ENCODE measurements at places on chromosomes 2 and 18. TPM values are rescaled to one million over a fixed set of nuclear protein-coding genes. Genes with fewer than 3 reads are reported as not detected.
A peak's percentile ranks its signal among the peaks of the same experiment; 100 is the strongest.

Gene MRPL33
- 33.6 TPM for total RNA-seq

Gene RAB31
- 3.0 TPM for total RNA-seq

Gene LIMS3
- 0.30 TPM for total RNA-seq

Gene DNER
- not detected for total RNA-seq

Gene MALT1
- 16.0 TPM for total RNA-seq

Gene RAX
- not detected for total RNA-seq

DNA sequence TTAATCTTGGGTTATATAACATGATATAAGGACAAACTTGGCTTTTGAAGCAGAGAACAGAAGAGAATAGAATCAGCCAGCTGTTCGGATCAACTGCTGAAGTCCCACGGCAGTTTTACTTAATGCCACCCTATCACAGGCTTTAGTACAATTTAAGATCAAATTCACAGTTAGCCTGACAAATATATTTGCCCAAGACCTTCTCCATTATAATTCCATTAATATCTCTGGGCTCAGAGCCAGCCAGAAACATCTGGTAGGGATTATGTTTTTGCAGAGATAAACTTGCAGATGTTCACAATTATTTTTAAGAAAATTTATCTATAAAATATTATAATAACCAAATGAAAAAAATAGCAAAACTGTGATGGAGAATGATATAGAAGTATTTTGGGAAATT, 381.4 kb downstream of the RAD51AP2 start:
- H3K4me1 ChIP-seq, result no peaks in the 10 kb centered on the region
- no peak overlapping the region for H3K27ac ChIP-seq
- no peak overlapping the region for H3K4me3 ChIP-seq
- H3K36me3 ChIP-seq, result no peaks in the 10 kb centered on the region
- no peaks in the 10 kb centered on the region for H3K27me3 ChIP-seq
- no peak for DNase-seq

DNA sequence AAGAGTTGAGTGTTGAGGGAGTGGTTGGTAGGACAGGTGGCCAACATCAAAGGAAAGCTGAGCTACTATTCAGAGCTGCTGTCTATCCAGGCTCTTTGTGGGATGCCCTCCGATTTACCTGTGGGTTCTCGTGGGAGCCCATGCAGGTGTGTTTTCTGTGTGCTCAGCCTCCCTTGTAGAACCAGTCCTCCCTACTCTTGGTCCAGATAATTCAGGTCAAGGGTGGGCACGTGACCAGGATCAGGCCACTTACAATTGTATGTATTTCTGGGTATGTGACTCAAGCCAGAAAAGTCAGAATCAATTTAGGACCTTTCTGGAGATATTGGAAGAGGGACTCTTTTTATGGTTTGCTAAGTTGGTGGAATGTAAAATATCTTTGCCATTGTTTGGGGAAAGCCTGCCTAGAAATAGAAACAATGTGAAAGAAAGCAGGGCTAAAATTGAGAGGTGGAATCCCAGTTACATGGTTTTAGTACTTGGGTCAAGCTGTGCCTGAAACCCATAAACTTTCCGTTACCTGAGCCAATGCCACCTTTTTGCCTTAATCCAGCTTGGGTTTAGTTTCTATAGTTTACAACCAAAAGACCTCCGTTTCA, 93.2 kb downstream of the PDCL3 start:
- H3K4me3 ChIP-seq, result no peak overlapping the region
- no peaks in the 10 kb centered on the region for H3K27me3 ChIP-seq
- no peak overlapping the region for H3K27ac ChIP-seq
- H3K4me1 ChIP-seq, result no peaks in the 10 kb centered on the region
- H3K36me3 ChIP-seq, result no peaks in the 10 kb centered on the region

DNA sequence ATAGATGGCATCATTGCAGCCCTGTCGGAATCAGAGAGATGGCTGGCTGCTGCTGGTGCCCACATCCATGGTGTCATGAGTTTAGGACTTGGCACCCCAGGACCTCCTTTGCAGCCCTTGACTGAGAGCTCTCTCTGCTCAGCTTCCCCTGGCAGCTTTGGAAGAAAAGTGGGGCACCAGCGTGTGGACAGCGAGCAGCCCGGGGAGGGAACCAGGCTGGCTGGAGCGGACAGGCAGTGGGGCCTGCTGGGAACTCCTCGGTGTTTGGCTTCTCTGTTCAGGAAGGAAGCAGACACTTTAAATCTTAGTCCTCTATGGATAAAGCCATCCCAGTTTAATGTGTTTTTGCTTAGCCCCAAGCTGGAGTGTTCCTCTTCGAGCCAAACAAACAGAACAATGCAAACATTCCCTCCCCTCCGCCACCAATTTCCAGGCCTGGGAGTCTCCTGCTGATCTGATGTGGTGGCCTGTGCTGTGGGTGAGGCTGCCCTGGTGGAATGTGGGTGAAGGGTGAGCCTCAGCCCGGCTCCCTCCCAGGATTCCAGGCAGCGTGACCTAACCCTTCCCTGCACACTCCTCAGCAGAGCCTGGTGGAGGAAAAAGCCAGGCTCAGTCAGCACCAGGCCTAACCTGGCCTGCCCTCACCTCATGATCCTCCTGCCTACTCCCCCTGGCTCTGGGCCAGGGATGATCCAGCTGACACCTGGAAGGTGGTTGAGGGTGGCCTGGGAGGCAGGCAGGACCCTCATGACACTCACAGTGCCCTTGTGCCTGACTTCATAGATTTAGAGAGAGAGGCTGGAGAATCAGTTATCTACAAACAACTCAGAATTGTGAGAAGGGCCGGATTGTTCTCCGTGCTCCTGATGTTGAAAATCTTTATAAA, 21.6 kb upstream of the ITGB6 start:
- H3K36me3 ChIP-seq, result no peaks in the 10 kb centered on the region
- no peaks in the 10 kb centered on the region for H3K27me3 ChIP-seq
- H3K27ac ChIP-seq, result no peak overlapping the region
- H3K4me3 ChIP-seq, result no peak overlapping the region
- peak; percentile 62 for DNase-seq

DNA sequence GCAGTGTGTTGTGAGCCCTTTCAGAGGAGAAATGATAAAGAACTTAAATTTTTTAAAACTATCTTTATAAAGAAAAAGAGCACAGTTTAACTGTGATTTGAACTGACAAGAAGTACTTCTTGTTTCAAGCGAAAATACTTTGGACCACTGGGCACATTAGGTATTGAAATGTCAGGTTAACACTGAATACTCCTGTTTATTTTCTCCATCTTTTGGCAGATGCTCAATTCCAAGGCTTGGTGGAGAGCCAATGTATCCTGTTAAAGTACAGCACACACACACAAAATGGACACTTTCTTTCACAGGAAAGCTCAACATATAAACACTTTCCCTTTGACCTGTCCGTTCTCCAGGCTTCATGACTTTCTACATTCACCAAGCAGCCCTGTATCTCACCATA, 32.6 kb upstream of the SP3 start:
- peaks cover 24% of the 10 kb centered on the region for H3K4me1 ChIP-seq
- H3K4me3 ChIP-seq, result no peak overlapping the region
- no peaks in the 10 kb centered on the region for H3K27me3 ChIP-seq
- H3K27ac ChIP-seq, result peak overlapping the region; percentile 54
- H3K36me3 ChIP-seq, result no peaks in the 10 kb centered on the region
- DNase-seq, result peak; percentile 78

- no peaks in the 10 kb centered on the region for H3K36me3 ChIP-seq
- H3K4me3 ChIP-seq, result no peak overlapping the region
- no peak overlapping the region for H3K27ac ChIP-seq
- DNase-seq, result no peak
- H3K27me3 ChIP-seq, result no peaks in the 10 kb centered on the region
Observed at GRCh38 chr2:196066291-196067087, 2.1 kb downstream of the DNAH7 start.

- H3K36me3 ChIP-seq, result no peaks in the 10 kb centered on the region
- no peak for DNase-seq
- peak overlapping the region; percentile 46 for H3K4me3 ChIP-seq
Observed at GRCh38 chr18:12308386-12309100, 502 bp downstream of the TUBB6 start.

- no peaks in the 10 kb centered on the region for H3K4me1 ChIP-seq
- DNase-seq, result peak; percentile 83
- H3K36me3 ChIP-seq, result no peaks in the 10 kb centered on the region
- peak within 1 kb of the TSS; percentile 74 for H3K27ac ChIP-seq
- peak within 1 kb of the TSS; percentile 74 for H3K4me3 ChIP-seq
Observed at GRCh38 chr18:28176948-28177827, at the start of gene CDH2. Gene CDH2 (minus strand): TSS chr18:28177130. CDS start chr18:28177022, 108 bp downstream.

DNA sequence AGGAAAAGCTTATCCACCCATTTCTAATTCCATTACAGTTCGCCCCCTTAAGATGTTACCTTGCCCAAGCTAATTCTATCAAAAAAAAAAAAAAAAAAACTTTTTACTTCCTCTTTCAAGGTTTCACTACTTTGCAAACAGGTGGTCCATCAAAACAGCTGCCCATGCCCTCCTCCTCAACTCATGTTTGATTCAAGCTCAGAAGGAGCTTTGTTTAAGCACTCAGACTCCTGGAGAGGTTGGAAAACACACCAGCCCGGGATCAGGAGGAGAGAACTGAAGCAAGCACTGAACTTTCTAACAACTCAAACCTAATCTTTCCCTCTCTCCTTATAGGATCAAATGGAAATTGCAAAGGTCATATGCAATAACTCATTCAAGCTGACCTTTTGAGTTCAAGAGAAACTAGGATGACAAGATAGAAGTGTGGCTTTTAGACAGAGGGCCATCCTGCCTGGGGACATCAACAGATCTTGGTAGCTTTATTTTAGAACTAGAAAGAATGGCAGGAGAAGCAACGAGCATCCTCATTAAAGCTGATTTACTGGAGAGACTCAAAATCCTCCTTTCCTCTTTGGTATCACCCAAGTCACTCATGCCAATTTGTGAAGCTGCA, 28.3 kb upstream of the FZD7 start:
- no peaks in the 10 kb centered on the region for H3K4me1 ChIP-seq
- no peak for DNase-seq
- H3K27me3 ChIP-seq, result no peaks in the 10 kb centered on the region
- no peak overlapping the region for H3K27ac ChIP-seq
- no peak overlapping the region for H3K4me3 ChIP-seq
- H3K36me3 ChIP-seq, result no peaks in the 10 kb centered on the region

DNA sequence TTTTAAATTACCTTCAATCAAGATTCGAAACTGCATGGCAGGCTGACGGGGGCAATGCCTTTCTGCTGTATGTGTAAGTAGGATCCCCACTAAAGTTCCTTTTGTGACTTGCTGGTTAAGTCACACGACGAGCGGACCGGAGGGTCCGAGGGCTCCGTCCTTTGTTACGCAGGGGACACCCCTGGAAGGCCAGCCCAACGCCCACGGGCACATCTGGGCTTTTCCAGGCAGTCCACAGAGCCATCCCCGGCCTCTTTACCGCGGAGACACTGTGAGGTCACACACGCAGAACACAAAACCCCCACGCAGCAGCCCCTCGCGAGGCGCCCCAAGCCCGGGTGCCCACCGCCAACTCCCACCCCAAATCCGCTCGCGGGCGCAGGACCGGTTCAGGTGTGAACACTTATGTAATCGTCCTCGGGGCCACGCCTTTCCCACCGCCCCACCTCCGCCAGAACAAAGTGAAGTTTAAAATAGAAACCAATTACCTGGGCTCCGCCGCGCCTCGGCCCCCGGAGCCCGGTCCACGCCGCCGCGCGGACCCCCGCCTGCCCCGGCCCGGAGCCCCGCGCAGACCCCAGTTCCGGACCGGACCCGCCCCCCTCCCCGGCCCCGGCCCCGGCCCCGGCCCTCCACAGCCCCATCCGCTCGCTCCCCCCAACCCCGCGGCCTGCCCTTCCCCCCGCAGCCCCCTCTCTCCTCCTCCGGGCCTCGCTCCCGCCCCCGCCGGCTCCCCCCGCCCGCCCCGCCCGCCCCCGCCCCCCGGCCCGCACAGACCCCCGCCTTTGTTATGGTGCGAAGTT, 4.2 kb downstream of the ZNF516 start:
- H3K4me1 ChIP-seq, result peaks cover 9% of the 10 kb centered on the region
- H3K4me3 ChIP-seq, result peak overlapping the region; percentile 46
- DNase-seq, result peak; percentile 82
- peak overlapping the region; percentile 79 for H3K27ac ChIP-seq
- no peaks in the 10 kb centered on the region for H3K27me3 ChIP-seq
- H3K36me3 ChIP-seq, result no peaks in the 10 kb centered on the region

GRCh38 chr2:203790134-203790852, 77.3 kb upstream of the CTLA4 start:
- DNase-seq, result no peak
- no peaks in the 10 kb centered on the region for H3K36me3 ChIP-seq
- no peaks in the 10 kb centered on the region for H3K27me3 ChIP-seq
- H3K4me3 ChIP-seq, result no peak overlapping the region
- H3K4me1 ChIP-seq, result no peaks in the 10 kb centered on the region

DNA sequence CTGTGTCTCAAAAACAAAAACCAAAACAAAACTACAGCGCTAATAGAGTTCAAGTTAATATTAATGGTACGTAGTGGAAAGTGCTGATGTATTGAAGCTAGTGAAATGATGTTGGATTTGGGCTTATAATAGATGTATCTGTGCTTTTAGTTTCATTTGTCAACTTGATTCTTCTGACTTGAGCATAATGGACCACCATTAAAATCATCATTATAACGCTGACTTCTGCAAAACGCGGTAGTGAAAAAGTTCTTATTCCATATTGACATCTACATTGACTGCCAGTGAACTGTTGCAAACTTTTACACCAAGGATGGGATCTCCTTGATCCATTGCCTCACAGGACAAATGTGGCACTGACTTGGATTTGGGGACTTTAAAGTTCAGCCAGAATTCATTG, 85.0 kb downstream of the LPIN1 start:
- no peaks in the 10 kb centered on the region for H3K36me3 ChIP-seq
- H3K4me1 ChIP-seq, result no peaks in the 10 kb centered on the region
- no peak overlapping the region for H3K27ac ChIP-seq
- no peak overlapping the region for H3K4me3 ChIP-seq

- H3K4me1 ChIP-seq, result no peaks in the 10 kb centered on the region
- peak within 1 kb of the TSS; percentile 69 for H3K27ac ChIP-seq
- DNase-seq, result peak; percentile 63
- H3K27me3 ChIP-seq, result no peaks in the 10 kb centered on the region
- peak within 1 kb of the TSS; percentile 59 for H3K4me3 ChIP-seq
Observed at GRCh38 chr2:102186791-102187495, at the start of gene IL1RL2. Gene IL1RL2 (plus strand): TSS chr2:102187023. CDS start chr2:102187868, 845 bp downstream.

DNA sequence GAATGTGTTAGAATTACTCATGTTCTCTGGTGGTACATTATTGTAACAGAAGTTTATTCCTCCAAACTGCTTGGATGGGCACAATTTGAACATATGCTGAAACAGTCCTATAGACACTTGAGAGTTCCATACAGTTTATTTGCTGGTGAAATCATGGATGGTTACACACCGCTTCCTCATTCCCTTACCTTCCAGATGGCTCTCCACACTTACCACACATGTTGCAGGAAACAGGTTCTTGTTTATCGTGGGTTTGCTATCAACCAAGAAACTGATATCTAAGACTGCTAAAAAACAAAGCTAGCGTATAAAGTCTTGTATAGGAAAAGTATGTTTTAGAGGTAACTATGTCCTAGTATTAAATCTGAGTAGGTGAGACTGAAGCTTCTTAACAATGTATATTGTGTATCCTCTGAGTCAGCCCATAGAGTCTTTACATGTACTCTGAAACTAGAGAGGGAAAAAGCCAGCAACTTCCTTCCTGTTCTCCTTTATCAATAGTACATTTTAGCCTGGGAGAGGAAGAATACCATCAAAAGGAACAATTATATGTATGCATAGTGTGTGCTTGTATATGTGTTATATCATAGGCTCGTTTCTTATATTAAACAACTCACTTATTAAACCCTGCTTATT, 313.1 kb downstream of the PLCL1 start:
- no peak for DNase-seq
- H3K27me3 ChIP-seq, result no peaks in the 10 kb centered on the region
- no peaks in the 10 kb centered on the region for H3K36me3 ChIP-seq

All from right lobe of liver (tissue), 6 donors.